ENCODE measurements at places on chromosomes 6 and 20.

- no peak for DNase-seq
Measured at GRCh38 chr6:114158411-114158810, 184.4 kb downstream of the HS3ST5 start.

DNA sequence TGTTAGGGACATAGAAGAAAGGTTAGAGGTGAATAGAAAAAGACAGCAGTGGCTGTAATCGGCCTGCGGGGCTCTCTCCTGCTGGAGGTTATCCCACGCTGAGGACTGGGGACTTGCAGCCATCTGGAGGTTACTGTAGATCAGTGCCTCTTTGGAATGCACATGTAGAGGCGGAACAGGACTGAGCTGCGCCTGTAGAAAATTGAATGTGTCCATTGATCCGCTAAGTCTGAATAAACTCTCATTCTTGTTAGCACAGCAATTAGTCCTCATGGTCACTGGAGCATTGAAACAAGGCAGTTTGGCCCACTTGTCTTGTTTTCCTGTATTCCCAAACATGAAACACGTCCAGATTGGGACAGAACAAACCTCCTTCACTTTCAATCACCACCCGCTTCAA is 46.3 kb upstream of the F13A1 start:
- no peak for DNase-seq

- DNase-seq: no peak
Measured at GRCh38 chr20:40449974-40450616, 238.9 kb downstream of the MAFB start.

- no peak for DNase-seq
Measured at GRCh38 chr6:156582509-156582992, 194.6 kb upstream of the ARID1B start.

DNA sequence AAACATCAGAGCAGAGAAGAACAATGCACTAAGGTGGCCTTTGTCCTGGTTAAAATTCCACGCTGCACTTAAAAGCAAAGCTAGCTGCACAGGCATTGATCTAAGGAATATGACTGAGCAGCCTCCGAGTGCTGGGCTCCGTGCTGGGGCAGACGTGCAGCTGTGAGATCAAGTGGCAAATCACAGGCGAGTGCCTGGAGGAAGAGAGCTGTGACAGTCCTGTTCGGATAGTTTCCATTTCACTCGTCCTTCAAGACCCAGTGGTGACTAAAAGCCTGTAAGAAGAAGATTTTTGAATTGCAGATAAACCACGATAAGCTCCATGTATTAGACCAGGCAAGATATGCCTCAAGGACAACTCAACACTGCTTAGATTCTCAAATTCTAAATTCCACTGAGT is 247.9 kb downstream of the ANKRD60 start:
- DNase-seq: no peak

DNA sequence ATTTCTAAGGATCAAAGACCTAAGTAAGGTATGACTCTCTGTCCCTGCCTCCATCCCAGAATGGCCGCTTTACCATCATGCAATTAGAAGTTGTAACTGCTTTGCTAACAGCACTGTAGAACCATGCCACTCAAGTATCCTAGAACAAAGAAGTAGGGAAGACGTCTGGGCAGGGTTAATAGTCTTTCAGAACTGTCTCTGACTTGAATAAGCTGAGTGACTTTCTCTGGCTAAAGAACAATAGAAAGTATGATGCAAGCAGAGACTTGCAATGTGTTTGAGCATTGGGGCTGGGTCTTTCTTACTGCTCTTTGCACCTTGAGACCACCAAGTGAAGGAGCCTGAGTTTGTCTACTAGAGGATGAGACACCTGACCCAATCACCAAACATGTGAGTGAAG is 279.6 kb upstream of the JAG1 start:
- no peak for DNase-seq

- DNase-seq: peak; percentile 24
Measured at GRCh38 chr6:143232849-143233248, 172.2 kb downstream of the AIG1 start.

- no peak for DNase-seq
Measured at GRCh38 chr20:9286501-9287461, 217.9 kb downstream of the PLCB4 start.

DNA sequence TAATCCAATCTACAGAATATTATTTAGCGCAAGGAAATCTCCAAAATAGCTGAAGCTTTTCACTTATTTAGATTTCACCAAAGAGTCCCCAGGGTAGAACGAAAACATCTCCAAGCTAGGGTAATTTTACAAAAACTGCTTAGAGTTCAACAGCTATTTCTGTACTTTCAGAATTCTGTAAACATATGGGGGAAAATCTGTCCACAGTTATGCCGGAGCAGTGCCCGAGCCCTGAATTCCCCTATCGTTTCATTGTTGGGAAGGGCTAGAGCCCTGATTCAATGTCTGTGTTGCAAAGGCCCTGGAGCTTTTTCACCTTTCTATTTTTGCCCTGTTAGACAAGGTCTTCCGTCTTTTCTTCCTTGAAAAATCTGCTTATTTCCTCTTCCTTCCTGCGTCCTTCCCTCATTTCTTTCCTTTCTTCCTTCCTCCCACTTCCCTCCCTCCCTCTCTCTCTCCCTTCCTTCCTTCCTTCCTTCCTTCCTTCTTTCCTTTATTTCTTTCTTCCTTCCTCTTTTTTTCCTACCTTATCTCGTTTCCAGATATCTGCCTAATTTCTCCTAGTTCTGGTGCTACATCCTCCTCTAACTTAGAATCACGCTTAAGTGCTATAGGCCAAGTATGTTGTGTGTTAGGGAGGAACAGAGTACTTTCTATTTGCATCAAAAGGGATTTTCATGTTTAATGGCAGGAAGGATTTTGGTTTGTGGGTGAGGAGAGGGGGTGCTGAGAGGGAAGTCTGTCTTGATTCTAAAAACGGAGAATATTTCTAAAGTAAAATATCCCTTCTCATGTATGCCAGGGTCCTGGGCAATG is 122.5 kb upstream of the BMP2 start:
- DNase-seq: no peak

DNA sequence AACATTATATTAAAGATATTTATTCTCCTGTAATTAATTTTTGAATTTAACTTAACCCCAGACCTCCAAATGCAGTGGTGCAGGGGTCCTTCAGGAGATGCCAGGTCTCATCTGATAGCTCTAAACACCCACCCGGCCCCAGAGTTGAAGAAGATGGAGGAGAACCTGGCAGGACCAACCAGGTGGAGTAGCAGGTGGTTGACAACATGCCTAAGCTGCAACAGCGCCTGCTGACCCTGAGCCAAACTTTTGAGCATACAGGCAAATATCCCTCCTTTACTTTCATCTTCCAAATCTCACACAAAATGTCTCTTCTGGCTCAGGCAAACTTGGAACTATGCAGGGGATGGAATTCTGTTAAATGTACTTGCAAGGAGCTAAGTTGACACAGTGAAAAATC is 145.3 kb upstream of the TCF21 start:
- no peak for DNase-seq

GRCh38 chr6:106181664-106182418 is 95.7 kb downstream of the PRDM1 start:
- DNase-seq: peak; percentile 79

DNA sequence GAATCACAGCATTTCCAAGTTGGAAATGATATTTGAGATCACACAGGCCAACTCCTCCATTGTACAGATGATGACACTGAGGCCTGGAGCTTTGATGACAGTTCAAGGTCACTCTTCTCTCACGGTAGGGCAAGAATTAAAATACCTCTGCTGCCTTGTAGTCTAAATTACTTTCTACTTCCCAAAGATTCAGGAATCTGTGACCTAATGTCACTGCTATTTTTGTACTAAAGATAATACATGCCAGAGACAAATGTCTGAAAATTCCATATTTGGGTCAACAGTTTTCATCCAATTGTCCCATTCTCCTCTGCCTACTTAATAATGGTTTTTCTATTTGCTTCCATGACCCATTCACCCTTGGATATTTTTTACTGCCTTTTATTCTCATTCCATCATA is 160.0 kb downstream of the SOD2 start:
- DNase-seq: no peak

GRCh38 chr6:6834356-6835222 is 246.1 kb downstream of the LY86 start:
- DNase-seq: no peak

DNA sequence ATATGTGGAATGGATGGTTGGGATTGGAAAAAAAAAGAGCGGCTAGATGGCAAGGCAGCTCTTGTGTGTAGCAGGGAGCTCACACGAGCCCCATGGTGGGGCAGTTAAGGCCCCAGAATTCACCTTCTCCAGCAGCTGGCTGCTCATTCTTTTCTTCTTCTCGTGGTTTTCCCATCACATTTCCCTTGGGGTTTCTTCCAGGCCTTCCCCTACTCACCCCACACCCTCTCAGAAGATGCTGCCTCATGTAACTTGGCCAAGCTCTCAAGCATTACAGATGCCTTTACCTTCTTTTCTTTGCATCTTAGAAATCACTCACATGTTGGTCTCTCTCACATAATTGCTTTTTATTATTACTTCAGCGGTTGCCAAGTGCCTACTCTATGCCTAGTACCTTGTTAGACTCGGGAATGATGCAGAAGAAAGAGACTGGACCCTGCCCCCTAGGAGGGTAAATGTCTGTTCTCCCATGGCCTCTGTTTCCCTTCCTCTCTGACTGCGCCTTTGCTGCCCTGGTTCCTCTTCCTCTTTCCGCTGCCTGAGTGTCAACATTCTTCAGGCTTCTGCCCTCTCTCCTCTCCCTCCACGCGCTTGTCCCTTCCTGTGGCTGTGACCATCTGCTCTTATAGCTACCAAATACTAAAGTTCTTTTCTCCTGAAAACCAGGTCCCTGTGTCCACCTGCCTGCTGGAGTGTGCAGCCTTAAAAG is 28.6 kb downstream of the PPARD start:
- DNase-seq: no peak

GRCh38 chr6:124142852-124143251 is 339.2 kb downstream of the NKAIN2 start:
- DNase-seq: no peak

- no peak for DNase-seq
Measured at GRCh38 chr20:48603116-48603818, 224.5 kb downstream of the PREX1 start.

DNA sequence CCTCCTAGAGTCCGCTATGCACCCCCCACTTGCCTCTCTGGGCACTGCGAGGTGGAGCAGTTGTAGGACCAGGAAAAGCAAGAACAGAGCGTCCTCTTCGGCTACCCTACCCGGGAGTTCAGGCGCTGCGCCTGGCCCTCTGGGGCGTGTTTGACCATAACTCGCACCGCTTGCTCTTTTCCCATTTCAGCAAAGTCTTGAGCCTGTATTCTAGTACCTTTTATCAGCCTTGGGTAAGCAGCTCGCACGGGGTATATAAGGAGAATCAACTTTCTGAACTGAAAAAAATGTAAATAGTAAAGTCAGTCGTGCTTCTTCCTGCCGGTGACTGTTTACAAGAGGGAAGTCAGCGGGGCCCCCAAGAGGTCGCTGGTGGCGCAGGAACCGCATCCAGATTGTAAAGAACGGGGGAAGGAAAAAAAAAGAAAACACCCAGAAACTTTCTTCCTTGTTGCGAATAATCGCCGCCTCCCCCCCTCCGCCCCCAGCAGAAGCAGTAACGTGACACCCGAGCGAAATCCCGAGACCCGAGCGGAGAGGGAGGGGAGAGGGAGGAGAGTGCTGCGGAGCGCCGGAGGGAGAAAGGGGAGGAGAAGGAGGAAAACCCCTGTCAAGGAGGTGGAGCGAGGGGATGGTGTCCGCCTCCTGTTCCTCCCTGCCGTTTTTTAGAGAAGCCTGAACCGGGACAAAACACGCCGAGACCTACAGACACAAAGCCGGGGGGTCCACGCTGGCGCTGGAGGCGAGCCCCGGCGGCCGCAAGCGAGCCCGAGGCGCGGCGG is at the start of gene UST:
TSS of gene UST (plus strand) at position 668 of the 782 bp plus-strand sequence. CDS start 401 bp downstream, outside the sequence.
- peak; percentile 43 for DNase-seq

DNA sequence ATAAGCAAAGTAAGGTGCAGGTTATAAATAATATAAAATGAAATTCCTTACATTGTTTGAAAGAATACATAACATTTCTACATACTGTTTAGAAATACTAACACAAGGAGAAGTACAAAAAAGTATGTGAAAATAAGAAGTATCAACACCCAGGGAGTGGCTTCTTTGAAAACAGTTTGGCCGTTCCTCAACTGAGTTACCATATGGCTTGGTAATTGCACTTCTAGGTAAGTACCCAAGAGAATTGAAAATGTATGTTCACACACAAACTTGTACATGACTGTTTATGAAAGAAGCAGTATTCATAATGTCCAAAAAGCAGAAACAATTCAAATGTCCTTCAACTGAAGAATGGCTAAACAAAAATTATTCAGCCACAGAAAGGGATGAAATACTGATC is 30.7 kb downstream of the PAK5 start:
- no peak for DNase-seq

GRCh38 chr6:53582963-53583362 is 38.1 kb upstream of the GCLC start:
- no peak for DNase-seq

- DNase-seq: no peak
Measured at GRCh38 chr6:39929733-39930461, 4.4 kb downstream of the MOCS1 start.

DNA sequence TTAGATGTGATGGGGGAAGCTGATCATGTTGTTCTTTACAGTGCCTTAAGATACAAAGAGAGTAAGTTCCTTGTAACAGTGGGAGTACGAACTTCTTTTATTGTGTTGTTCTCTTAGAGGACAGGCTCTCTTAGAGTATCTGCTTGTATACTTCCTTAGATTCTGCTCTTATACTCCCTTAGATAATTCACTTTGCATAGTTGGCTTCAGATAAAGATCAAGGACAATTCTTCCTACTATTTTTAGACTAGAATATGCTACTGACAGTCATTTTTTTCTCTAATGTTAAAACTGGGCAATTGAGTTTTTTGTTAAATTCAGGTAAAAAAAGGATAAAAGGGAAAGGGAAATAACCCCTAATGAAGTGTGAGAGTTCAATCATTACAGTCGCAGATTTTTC is 138.7 kb downstream of the MYB start:
- no peak for DNase-seq

GRCh38 chr6:819122-819521 is 126.2 kb upstream of the EXOC2 start:
- no peak for DNase-seq

DNA sequence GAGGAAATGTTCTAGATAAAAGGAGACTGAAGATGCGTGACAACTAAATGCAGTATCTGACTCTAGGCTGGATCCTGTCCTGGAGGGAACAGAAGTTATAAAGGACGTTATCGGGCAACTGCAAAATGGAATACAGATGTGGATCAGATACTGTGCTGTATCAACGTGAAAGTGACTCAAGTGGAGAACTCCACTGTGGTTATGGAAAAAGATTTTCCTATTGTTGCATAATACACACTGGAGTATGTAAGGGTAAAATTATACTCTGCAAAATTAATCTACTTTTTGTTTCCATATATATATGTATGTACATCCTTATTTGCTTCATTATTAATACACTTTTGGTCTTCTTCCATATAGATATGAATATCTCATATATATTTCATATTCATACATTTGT is 654.0 kb downstream of the QKI start:
- no peak for DNase-seq

Data from activated CD4-positive, alpha-beta T cell treated with anti-CD3 and anti-CD28 coated beads, Interleukin-2, Interleukin-4, amounts not matched to agents 100 ng/mL and 50 ng/mL, durations not matched to agents 16 hours and 8 hours (primary cell).